ENCODE measurements at places on chromosomes 5 and 9.

DNA sequence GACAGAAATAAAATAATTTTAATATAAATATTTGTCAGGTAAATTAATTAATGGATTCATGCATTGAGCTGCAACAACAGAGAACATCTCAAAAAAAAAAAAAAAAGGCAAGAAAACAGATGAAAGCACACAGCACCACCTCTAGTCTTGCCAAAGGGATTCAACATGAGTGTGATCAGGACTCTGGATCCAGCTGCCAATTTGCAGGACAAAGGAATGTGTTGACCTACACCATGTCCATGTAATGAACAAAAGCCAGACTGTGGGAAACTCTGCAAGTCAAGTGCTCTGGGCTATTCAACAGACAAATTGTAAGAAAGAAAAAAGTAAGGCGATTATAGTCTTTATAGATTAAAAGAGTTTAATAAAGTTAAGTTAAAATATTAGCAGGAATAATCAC is 769.3 kb downstream of the TLR4 start:
- no peak for DNase-seq

- DNase-seq: no peak
Observed at GRCh38 chr5:163772241-163772640, 266.8 kb downstream of the MAT2B start.

DNA sequence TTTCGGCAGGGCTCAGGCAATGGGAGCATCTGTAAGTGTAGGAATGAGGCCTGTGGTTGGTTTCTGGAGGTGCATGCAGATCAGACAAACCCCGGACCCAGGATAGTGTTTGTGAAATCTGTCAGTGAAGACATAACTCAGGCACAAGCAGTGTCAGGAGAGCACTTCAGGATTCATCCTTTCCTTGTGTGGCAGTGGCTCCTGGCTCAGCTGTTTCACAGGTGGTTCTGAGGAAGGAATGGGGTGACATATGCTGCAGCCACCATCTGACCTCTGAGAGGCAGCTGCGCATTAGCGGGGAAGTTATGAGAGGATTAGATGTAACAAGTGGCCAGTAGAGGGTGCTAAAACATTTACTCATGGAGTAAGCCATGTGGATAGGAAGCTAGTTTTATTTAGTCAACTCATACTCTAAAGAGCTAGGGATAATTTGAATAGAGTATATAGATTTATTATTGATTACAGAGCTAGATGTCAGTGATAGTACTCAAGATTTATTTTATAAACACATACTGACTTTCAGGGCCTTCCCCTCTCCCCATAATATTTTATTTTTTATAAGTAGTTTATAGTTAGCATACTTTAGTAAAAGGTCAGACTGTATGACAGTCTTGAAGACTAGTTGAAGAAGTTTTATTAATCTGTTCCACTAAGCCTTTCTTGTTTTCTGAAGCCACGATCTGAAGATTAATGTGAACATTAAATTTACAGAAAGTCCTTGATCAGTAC is 28.4 kb downstream of the NNT start:
- DNase-seq: peak; percentile 3

DNA sequence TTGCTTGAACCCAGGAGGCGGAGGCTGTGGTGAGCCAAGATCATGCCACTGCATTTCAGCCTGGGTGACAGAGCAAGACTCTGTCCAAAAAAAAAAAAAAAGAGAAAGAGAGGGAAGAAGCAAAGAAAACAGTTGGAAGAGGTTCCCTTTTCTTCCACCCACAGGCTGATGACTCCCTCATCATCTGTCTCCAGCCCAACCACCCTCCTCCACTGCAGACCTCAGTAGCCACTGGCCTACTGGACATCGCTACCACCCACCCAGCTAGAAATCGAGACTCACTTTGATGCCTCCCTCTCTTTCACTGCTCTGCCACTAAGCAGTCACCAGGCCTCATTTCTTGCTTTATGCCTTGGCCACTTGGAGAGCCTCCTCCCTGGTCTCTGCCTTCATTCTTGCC is 71.2 kb downstream of the NIPSNAP3B start:
- DNase-seq: no peak

- no peak for DNase-seq
Observed at GRCh38 chr5:131986161-131986912, 25.1 kb downstream of the ACSL6 start.

GRCh38 chr5:170519549-170519948 is 15.7 kb downstream of the KCNIP1 start:
- no peak for DNase-seq

DNA sequence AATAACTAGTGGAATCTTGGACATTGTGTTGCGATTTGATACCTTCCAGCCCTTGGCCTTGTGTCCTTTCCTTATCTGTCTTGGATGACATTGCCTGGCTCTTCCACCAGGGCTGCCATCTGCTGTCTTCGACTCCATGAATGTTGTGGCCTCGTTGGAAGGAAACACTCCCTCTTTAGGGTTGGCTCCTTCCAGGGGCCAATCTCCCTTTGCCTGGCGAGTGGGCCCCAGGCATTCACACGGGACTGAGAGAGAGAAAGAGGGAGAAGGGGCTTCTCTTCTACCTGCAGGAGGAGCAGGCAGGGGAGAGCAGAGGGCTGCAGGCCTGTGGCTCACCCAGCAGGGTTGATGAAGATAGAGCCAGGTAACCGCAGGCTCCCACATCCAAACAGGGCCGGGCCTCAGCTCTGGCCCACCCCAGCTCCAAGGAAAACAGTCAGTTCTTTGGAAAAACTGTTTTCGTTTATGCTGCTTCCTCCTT is 31.3 kb downstream of the FGF1 start:
- DNase-seq: no peak

DNA sequence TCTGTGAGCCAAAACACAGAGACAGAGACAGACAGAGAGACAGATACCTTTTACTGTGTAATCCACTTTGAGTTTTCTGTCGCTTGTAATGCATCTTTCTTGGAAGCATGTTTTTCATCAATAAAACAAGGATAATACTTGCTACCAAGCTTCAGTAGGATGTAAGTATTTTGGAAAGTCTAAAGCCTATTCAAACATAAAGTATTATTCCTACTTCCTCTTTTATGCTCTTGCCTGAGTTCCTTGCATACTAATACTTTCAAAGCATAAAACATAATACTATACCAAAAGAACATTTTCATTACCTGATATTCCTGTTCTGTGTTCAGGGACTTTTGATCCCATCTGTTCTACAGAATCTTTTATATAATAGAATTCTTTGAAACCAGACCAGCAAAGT is 64.5 kb upstream of the SLC30A5 start:
- DNase-seq: no peak

DNA sequence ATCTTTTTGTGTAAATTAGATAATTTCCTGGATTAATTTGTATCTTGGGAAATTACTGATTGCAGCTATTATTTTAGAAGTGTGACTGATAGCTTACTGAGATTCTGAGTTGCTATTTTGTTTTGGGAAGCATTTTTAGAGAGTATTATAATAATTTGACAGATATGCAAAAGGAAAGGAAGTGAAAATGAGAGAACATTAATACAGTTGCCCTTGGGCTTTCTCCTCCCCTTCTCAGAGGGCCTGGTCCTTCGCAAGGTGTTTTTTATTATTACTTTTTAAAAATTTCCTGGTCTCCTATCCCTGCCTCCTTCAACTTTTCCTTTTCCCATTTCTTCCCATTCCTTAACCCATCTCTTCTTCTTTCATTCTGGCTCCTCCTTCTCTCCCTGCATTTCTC is 32.6 kb downstream of the UBAP1 start:
- no peak for DNase-seq

DNA sequence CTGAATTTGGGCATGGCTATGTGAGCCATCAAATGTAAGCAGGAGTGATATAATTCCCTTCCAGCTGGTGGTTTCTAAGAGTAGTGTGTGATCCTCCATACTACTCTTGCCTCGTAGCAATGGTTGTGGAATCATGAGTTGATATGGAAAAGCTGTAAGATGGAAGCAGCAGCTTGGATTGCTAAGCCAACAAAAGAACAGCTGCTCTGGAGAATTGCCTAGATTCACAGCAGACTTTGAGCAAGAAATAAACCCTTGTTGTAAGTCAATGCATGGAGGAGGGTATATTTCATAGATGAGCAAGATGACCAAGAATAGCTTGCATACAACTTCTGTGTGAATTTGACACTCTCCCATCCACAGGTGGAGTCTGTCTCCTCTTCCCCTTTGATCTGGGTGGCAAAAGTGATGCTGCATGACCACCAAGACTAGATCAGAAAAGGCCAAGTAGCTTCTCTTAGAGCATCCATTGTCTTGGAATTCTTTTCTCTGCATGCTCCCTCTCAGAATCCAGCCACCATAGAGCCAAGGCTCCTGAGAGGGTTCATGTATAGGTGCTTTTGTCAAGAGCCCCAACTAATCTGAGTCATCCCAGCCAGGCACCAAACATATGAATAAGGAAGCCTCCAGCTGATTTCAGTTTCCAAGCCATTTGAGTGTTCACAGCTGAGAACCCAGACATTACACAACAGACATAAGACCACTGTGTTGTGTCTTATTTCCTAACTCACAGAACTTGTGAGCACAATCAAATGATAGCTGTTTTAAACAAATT is 79.0 kb downstream of the PRLR start:
- no peak for DNase-seq

DNA sequence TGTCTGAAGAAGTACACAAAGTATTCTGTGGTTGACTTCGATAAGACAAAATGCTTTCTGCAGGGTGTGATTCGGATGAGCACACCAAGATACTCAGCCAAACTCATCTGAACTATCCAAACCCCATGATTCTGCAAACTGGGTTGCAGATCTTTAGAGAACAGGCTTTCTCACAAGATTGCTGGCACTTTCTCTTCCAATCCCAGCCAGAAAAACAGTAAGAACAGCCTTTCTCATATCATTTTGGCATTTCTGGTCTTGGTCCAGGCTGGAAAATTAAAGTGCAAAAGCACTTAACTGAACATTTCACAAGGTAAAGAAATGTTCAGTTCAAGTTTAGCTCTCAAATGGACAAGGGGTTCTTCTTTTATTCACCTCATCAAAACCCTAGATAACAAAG is 269.1 kb downstream of the NR2F1-AS1 start:
- no peak for DNase-seq

DNA sequence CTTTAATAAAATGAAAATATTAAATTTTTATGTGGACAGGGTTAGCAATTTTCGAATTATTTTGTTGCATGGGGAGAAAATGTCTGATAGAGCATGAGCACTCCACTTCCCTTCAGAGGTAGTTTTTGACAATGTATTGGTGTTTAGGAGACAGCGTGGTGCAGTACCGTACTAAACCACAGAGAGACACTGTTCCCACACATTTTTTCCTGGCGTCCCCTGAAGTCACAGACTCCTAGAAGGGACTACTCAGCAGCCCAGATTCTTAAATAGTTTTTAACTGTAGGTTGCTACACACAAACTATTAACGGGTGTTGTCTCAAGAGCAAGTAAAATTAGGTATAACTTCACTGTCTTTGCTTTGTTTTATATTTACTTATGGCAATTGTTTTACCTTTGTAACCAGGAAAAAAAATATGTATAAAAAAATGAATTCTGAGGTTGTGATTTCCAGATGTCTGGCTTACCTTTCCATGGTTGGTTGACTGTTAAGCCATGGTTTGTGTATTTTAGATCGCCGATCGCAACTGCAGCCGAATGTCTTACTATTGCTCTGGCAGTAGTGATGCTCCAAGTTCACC is 171.2 kb downstream of the DOCK8 start:
- no peak for DNase-seq

- DNase-seq: no peak
Observed at GRCh38 chr5:96962540-96962991, 26.7 kb downstream of the LNPEP start.

GRCh38 chr9:130196643-130197042 is 24.4 kb downstream of the NCS1 start:
- DNase-seq: no peak

DNA sequence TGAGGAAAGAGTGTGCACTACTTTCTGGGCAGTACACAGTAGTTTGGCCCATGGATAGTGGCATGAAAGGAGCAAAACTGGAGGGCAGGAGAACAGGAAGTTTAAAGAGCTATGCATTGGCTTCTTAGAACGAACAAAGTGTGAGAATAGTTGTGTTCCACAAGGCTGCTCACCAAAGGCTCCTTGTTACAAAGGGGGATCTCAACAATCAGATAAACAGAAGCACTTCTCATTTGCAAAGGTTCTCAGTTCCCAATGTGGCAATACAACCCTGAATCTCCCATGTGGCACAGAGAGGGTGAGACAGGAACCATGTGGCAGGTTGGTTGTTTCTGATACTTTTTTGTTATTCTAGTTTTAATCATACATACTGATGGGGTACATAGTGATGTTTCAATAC is 158.4 kb downstream of the CARTPT start:
- DNase-seq: no peak

GRCh38 chr5:52041842-52042241 is 658.6 kb downstream of the ISL1 start:
- no peak for DNase-seq

GRCh38 chr9:94717761-94718160 is 8.7 kb upstream of the AOPEP start:
- DNase-seq: no peak

DNA sequence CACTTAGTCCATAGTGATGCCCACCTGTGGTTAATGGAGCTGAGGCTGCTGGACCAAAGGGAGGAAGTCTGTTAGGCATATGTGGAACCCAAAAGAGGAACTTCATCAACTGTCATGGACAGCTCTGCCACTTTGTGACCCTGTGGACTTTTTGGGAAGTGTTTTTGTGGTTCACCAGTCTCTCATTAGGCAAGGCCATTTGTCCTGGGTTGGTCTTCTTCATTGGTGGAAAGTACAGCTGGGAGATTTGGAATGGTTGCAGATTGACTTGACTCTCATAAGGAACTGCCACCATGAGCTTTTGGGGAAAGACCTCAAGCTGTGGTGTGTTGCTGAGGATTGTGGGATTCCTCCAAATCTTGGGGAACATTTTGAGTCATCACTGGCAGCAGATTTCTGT is 31.9 kb upstream of the IL12B start:
- DNase-seq: no peak

GRCh38 chr5:178180141-178180863 is 6.9 kb downstream of the GMCL2 start:
- DNase-seq: no peak

DNA sequence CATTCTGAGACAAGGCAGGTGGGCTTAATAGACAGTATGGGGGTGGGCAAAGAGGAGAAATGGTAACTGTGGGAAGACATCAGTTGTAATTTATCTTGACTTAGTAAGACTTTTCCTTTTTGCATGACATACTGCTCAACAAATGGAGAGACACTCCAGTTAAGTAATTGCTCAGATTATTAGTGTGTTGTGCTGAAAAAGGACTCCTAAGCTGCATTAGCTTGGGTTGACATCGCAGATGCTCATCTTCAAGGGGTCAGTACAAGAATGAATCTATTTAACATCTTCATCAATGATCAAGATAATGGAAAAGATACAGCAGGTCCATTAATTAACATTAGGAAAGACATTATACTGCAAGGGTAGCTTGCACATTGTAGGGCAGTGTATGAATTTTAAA is 181.1 kb upstream of the ELAVL2 start:
- no peak for DNase-seq

DNA sequence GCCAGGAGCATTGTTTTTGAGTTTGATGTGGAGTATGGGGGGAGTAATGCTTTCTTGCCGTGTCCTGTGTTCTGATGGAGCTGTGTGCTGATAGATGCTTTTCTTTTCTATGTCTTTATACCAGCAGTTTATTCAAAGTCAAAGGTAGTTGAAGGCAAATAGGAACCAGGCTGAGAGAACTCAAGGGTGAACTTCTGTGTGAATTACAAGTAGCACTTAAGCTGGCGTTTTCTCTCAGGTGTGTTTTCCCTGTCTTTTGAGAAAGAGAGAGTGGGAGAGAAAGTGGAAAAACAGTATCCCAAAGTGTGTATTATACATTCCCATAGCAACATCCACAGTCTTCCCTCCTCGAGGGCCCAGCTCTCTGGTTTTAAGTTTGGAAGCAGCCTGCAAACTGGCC is 1.5 kb downstream of the TNFAIP8 start:
- no peak for DNase-seq

- no peak for DNase-seq
Observed at GRCh38 chr9:38066197-38066913, 2.7 kb downstream of the SHB start.

Data from activated CD8-positive, alpha-beta memory T cell treated with anti-CD3 and anti-CD28 coated beads for 1 hour (primary cell).